ENCODE measurements at places on chromosomes 7 and 10.

GRCh38 chr10:112229901-112230300, 46.3 kb upstream of the GPAM start:
- no peak for DNase-seq

DNA sequence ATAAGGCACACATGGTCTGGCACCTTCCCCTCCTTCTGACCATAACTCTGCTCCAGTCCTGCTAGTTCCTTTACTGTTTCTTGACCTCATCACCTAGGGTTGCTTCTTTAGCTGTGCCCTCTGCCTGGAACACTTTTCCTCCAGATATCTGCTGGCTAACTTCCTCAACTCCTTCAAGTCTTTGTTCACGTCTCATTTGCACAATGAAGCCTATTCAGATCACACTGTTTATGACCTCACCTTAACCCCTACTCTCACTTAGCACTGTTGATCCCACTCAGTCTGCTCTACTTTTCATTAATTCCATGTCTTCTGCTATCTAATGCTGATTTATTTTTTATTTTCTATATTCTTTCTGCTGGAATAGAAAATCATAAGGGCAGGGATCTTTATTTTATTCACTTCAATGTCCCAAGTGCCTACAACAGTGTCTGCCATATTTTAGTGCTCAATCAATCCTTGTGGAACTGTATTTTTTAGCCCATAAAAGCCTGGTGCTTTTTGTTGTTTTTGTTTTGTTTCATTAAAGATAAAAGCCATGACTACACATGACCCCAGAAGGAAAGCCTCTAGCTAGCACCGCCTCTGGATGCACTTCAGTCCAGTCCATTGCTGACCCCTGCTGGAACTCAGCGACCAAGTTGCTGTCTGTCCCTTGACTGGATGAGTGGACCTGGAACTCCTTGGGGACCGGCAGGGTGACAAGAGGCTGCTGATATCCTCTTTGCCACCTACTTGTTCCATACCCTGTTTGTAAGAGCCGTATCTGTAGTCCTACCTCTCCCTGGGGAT, 12.3 kb downstream of the KLF14 start:
- peak; percentile 72 for DNase-seq

DNA sequence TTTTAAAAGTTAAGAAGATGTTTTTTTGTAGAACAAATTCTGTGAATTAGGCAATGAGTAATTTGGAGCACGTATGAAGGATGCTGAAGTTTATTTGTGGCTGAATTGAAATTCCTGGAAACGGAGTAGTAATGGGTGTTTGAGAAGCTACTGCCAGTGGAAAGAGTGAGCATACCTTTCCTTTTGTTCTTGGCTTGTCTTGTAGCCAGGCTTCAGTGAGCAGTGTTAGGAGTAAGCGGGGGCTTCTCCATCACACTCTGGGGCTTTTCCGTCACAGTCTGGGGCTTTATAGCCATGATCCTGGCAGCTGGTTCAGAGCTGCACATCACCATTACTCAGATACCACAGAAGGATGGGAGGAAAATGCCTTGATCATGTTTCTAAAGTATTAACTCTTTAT, 32.3 kb downstream of the GARS1 start:
- DNase-seq, result no peak

DNA sequence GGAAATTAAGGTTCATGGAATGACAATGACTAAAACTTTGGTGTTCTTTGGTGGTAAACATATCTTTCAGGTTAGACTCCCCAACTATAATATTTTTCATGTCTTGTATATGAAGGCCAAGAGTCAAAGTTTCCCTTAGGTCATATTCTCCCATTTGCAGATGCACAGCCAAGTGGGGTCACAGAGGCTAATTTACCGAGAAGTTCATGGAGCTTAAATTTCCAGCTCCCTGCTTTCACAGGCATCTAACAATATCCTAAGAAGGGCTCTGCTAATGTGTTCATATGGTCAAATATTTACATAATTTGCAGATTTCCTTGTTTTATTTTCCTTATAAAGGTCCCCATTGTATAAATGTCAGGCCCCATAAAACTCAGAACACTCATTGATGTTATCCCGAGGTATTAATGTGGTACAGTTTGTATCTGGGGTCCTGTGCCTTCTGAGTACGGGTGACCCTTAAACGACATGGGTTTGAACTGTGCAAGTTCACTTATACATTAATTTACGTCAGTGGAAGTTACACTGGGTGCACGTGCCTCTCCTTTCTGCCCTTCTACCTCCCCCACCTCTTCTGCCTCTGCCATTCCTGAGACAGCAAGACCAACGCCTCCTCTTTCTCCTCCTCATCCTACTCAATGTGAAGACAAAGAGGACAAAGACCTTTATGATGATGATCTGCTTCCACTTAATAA, 185.9 kb upstream of the HPS1 start:
- DNase-seq, result no peak

GRCh38 chr10:8594711-8595110, 540.2 kb downstream of the GATA3 start:
- DNase-seq, result no peak

DNA sequence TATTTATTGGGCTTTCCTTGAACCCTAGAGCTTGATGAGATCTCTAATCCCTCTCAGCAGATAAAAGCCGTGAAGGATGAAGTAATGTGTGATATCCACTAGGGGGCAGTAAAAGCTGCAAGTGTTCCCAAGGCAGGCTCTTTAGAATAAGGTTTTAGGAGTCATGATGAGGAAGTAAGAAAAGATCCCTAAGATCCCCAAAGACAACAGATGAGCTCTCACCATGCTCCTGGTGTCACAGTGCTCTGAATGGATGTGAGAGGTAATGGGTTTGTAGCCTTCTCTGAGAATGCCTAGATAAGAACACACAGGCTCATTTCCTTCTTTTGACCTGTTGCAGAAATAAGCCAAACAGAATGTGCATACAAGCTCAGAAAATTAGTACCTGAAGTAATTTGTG, 70.4 kb upstream of the ITPRID1 start:
- DNase-seq, result peak; percentile 84

DNA sequence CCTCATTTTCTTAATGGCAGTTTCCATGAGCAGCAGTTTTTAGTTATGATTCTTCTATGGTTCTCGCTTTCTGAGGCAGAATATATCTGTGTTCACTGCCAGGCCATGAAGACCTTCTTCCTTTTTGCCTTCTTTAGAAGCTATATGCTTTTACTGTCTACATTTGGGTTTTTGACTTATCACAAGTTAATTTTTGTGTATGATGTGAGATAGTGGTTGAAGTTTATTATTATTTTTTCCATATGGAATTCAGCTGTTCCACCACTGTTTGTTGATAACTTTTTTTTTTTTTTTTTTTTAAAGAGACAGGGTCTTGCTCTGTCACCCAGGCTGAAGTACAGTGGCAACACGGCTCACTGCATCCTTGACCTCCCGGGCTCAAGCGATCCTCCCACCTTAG, 44.5 kb downstream of the INPP5A start:
- no peak for DNase-seq

DNA sequence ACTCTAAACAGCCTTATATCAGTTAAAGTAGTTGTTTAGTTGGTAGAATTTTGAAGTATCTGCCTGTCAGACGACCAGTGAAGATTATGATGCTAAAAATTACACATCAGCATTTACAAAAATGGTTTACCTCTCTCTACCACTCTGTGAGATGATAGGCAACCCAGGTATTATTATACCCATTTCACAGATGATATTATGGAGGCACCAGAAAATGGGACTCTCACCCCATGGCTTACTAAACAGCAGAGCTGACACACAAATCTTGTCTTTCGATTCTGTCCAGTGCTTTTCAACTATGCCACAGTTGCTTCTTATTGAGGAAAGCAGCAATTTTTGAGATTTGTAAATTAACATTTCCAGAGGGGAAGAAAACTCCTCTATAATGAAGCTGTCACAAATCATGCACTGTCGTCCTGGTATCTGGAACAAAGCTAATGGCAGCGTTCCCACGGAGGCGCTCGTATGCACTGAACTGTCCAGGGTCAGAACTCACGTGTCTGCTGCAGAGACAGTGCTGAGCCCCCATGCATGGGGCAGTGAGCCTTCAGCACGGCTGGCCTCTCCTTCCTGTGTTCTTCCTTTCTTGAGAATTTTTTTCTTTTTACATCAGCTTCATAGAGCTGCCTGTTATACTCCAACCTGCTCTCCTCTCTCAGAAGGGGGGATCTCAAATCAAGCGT, 381.1 kb downstream of the SDK1 start:
- no peak for DNase-seq

DNA sequence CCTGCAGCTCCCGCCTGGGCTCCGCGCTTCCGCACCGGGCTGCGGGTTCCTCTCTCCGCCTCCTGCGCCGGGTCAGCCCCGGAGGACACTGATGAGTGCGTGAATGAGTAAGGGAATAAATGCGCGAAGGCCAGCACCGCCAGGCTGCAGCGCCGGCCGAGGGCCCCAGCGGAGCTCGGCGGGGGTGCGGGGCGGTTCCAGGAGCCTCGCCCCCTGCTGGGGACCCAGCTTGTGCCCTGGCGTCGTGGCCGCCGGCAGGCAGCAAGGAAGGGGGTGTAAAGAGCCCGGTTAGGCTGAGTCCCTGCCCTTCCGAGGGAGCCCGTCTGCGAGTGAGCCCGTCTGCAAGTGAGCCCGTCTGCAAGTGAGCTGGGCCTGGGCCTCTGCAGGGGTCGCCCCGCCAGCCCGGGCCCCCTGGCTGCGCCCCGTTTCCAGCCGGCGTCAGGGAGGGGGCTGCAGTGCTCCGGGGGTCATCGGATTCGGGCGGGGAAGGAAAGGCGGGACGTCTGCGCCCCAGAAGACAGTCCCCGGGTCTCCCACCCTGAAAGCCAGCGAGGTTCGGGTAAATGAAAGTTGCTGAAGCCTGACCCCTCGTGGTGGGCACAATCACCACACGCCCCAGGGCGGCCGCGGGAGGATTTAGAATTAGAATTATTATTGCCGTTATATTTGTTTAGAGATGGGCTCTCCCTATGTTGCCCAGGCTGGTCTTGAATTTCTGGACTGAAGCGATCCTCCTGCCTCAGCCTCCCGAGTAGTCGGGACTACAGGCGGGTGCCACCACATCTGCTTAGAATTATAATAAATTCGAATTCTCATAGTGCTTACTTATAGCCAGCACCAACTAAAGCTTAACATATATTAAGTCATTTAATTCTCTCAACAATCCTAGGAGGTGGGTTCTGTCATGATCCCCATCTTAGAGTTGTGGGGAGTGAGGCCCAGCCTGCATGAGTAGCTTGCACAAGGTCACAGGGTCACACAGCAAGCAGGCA, 8.6 kb upstream of the CRYGN start:
- peak; percentile 41 for DNase-seq

DNA sequence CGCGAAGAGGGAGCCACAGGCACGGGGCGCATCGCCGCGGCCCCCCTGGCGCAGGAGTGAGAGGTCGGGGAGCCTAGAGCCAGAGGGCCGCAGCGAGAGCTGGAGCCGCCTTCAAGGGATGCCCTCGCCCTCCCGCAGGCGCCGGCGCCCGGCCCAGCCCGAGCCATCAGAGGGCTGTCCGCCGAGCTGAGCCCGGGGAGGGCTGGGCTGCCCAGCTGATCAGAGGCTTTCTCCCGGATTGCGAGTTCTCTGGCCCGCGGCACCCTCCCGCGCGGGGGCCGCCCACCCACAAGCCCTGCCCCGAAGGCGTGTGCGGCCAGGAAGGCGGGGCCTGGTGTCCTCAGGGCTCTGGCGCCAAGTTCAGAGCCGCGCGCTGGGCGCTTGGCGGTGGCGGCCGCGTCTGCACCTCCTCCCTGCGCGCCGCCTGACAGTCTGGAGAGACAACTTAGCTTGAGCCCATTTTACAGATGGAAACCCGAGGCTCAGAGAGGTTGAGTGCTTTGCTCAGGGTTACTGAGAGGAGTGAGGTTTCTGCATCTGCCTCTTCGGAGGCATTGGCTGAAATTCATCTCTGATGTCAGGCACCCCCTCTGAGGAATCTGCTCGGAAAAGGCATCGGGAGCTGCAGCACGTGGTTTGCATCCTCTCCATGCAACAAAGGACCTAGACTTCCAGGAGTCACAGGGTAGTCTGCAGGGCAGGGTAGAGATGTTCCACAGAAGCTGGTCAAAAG, 3.8 kb upstream of the ANTXRL start:
- DNase-seq, result peak; percentile 20

DNA sequence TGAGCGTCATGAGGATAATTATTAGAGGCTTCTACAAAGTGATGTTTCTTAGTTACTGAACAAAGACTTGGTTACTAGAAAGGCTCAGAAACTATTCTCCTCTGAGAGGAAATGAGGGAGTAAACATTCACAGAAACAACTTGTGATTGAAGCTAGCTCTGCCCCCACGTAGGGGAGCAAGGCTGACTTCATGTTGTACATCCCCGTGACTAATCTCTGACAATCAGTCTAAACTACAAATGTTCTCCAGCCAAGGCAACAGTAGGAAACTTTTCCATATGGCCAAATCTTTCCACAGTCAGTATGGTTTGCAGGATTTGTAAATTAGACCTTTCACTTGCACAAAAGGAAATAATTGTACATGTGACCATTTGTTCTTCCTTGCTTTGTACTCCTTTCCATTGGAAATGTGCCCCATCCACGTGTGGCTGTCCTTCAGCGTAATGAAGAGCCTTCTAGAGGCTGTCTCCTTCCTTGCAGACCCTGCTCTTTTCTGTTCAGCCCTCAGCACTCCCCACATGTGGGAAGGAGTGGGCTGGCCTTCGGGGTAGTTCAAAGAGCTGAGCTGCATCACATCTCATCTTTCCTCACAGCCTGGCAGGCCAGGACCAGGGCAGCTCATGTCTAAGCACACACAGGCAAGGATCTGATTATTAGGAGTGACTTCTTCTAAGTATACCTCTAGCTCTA, 93.5 kb downstream of the PCGF5 start:
- DNase-seq, result peak; percentile 11

- DNase-seq, result no peak
Observed at GRCh38 chr7:24283897-24284698, at the start of gene NPY. TSS of gene NPY (plus strand) at chr7:24284190. CDS start at chr7:24285241, 1,051 bp downstream.

GRCh38 chr7:22482503-22482902, 17.5 kb downstream of the STEAP1B start:
- no peak for DNase-seq

GRCh38 chr7:54788664-54789063, 29.7 kb upstream of the SEC61G start:
- peak; percentile 41 for DNase-seq

GRCh38 chr7:45923818-45924217, 2.7 kb upstream of the IGFBP3 start:
- no peak for DNase-seq

DNA sequence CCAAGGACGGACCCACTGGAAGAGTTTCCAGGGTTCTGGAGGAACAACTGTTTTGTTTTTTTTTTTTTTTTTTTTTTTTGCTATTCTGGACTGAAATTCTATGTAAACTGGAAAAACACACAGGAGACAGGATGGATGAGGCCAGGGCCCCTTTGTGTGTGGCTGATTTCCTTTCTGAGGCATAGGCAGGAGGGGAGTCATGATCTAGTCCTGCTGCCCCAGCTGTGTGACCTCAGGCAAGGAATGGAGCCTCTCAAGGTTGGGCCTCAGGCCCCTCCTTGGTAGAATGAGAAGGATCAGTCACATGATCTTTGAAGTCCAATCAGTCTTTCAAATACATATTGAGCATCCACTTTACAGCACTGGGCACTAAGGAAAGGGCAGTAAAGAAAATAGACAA, 87.6 kb downstream of the SH3PXD2A start:
- DNase-seq, result no peak

- no peak for DNase-seq
Observed at GRCh38 chr7:95389516-95389915, 6.7 kb downstream of the PON3 start.

GRCh38 chr10:35165136-35165535, 38.5 kb downstream of the CREM start:
- DNase-seq, result no peak

GRCh38 chr7:135930565-135931461, 46.3 kb downstream of the MTPN start:
- DNase-seq, result no peak

- no peak for DNase-seq
Observed at GRCh38 chr10:9635691-9636090, 1382.0 kb upstream of the CELF2 start.

Measured in NCI-H1417 (cell line).